ENCODE measurements at places on chromosomes 13 and 19.
A peak's percentile ranks its signal among the peaks of the same experiment; 100 is the strongest.

DNA sequence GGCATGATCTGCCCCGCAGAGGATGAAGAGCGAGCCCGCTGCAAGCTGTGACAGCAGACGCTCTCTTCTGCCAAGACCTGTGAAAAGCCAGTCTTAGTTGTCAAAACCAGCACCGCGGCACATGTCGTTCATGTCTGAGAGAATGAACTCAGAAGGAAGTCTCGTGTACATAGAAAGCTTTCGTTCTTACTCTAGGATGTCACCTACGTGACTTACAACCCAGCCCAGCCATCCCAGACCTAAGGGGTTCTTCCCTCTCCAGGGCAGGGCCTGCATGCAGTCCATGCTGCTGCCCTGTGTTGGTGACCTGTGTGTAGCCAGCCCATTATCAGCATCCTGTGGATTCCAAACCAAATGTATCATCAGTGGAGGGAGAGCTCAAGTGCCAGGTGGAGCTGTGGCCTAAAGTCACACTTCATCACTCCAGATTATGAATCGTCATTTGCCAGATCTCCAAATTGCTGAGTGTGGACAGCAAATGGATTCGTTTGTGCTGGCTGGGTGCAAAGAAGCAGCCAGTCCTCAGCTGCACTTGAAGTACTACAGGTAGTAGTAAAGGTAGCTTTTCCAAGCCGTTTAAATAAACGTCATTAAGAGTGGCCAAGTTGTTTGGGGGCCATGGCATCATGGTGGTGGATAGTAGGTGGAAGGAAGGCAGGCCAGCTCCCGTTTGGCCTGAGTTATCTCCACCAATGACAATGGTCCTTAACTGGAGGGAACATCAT lies 73.9 kb upstream of the GPR183 start:
- DNase-seq, result peak; percentile 74

DNA sequence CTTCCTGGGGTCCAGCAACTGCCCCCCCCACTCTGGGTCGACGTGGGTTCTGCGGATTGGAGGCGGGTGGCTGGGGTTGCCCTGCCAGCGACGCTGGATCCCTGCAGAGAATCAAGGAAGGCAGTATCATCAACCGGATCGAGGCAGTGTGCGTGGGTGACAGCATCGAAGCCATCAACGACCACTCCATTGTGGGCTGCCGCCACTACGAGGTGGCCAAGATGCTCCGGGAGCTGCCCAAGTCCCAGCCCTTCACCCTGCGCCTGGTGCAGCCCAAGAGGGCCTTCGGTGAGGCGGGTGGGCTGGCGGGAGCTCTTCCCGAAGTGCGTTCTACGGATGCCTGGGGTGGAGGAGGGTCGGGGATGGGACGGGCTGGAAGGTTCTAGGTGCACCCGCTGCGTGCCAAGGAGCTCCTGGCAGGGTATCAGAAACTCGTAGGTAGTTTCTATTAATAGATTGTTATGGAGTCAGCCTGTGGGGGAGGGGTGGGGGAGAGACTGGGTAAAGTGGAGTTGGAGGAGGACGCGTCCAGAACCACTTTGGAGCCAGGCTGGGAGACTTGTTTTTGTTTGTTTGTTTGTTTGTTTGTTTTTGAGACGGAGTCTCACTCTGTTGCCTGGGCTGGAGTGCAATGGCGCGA lies 1.5 kb downstream of the GIPC3 start:
- no peak for DNase-seq

DNA sequence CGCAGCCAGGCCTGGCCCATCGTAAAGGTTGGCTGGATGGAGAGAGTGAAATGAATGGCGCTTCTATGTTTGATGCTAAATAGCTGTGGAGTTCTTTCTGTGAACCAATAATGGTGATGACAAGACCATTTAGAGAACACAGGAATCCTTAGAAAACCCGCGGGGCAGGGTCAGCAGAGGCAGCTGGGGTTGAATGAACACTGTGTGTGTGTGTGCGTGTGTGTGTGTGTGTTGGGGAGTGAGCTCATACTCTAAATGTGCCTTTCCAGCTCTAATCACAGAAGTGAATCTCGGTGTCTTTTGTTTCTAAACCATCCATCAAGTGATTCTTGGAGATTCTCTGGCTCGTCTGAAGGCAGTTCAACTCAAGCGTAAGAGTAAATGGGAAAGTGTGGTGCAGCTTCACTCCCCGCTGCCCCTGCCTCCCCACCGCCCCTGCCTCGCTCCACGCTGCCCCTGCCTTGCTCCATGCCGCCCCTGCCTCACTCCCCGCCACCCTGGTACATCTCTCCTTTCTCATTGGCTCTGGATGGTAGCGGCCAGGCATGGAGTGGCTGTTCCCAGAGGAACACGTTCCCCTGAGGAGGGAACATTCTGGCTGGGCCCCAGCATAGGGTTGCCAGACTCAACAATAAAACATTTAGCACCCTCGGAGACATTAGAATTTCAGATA lies 21.2 kb downstream of the TMPRSS9 start:
- DNase-seq, result no peak

DNA sequence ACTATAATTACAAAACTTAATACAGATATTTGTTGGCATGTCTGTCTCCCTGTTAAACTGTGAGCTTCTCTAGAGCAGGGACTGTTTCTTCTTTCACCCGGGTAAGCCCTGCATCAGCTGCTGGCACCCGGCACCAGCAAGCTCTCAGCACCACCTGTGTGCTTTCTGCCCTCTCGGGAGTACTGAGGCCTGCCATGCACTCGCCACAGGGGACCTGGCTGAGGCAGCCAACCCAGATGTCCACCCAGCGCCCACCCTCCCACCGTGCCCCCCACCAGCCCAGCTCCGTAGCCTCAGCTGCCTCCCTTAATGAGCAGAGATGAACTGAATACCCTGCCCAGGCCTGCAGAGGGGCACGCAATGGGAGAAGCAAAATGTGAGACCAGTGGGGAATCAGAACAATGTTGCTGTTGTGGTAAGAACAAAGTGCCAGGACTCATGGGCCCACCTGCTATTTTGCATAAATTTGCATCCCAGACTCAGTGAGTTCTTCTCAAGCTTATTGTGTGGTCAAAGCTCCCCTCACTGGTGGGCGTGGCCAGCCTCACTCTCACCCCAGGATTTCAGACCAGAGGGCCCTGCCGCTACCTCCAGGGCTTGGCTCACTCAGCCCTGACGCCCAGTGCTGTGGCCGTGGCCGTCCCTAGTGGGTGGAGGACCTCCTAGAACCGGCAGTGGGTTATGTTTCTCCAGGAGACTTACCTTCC lies 14.6 kb upstream of the SERPINE3 start:
- no peak for DNase-seq

GRCh38 chr19:13060233-13060963 lies 42.3 kb downstream of the LYL1 start:
- DNase-seq, result no peak

GRCh38 chr13:34884366-34884765 lies 57.7 kb upstream of the NBEA start:
- DNase-seq, result no peak

- DNase-seq, result no peak
Observed at GRCh38 chr13:97621025-97621424, 187.1 kb downstream of the RAP2A start.

DNA sequence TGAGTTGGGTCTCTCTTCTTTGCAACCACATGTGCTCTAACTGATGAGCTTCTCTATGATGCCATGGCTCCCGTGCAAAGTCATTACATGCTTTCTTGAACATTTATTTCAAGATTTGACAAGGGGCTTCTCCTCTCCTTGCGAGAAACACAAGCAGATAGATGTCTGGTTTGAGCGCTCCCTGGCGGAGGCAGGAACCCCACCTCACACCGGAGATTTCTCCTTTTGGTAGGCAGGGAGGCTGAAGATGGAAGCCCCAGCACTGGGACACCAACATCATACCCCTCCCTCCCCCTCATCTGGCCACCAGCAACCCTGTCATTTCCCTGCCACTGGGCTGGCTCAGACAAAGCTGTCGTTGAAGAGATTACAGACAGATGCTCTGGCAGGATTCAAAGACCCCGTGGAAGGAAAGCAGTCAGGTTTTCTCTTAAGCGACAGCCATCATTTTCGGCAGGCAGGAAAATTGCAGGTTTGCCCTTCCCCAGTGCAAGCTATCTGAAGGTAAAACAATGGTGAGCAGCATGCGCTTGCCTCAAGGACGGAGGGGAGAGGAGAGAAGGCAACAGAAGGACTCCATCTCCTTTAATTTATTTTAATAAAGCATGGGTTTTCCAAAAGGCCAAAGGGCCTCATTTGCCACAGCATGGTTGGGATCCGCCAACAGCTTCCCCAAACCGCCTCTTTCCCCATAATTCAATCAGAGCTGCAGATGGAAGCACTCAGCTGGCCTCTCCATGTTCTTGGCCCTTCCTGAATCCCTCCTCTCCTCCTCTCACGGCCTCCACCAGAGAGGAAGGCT lies 344.1 kb upstream of the TSHZ3 start:
- DNase-seq, result no peak

GRCh38 chr13:113877149-113877990 lies 13.5 kb upstream of the GAS6 start:
- no peak for DNase-seq

DNA sequence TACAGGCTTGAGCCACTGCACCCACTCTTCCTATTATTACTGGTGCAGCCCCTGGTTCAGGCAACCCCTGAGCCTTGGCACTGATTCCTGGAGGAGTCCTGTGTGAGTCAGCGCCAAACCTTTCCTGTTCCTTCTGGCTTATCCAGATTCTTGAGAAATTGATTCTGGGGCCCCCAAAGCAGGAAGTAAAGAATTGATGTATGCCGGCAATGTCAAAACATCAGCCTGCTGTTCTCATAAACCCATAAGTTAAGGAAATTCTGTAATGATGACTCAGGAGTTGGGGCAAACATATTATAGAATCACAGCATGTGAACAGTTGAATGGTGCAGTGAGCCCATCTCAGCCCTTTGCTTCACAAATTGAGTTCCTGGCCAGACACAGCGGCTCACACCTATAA lies 1.4 kb upstream of the OR7G3 start:
- no peak for DNase-seq

- no peak for DNase-seq
Observed at GRCh38 chr13:20016649-20017364, 58.3 kb downstream of the ZMYM2 start.

DNA sequence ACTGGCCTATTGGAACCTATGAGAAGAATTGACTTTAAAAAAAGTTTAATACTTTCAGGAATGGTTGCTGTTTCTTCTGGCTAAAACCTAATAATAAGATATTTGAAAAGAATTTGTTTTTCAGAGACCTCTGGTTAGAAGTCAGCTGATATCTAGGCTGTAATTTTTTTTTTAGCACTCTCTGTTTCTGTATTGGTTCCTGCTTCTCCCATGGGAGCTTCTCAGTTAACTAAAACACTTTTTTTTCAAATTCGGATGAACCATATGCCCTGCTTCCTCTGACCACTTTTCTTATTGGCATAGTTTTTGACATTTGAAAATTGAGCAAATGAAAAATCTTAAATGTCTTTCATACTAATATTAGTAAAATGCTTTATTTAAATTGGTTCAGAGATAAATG lies 163.5 kb upstream of the SLC10A2 start:
- no peak for DNase-seq

GRCh38 chr13:113499936-113500335 lies 9.4 kb upstream of the DCUN1D2 start:
- no peak for DNase-seq

DNA sequence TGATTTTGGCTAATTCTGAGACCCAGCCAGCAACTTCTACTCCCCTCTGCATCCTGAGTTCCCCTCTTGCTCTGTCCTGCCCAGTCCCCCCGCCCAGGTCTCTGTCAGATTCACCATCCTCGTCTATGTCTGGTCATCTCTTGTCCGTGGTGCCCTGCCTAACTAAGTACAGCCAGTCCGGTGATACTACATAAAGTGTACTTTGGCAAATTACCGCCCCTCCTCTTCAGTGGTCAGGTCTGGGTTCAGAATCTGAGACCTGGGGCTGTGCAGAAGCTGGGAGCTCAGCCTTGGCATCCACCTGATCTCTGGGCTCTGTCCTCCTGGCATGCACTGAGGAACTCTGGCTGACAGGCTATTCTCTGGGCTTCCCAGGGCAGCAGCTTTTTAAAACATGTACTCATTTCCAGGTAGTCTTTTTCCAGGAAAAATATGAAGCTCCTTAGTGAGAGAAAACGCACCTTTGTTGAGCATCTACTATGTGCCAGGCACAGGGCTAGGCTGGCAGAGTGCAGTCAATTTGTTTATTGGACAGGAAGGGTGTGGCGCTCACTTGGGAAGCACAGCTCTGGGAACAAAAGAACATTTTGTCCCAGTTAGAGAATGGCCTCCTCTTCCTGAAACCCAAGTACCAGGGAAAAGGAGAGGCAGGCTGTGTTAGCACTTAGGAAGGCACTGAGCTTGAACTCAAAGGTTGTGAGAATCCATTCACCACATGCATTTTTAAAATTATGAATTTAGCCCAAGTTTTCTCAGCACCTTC lies 88.9 kb downstream of the TSHZ3 start:
- DNase-seq, result no peak

GRCh38 chr19:54268936-54269335 lies 11.9 kb upstream of the LILRB5 start:
- DNase-seq, result no peak

GRCh38 chr13:81140675-81141074 lies 799.7 kb upstream of the SPRY2 start:
- no peak for DNase-seq

DNA sequence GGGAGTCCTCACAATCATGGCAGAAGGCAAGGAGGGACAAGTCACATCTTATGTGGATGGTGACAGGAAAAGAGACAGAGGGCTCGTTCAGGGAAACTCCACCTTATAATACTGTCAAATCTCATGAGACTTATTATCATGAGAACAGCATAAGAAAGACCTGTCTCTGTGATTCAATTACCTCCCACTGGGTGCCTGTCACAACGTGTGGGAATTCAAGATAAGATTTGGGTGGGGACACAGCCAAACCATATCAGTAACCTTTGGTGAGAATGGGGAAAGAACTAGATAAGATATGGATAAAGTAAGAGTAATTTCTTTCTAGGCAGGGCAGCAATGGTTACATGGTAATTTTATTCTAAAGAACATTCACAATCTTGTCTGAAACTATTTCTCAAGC lies 344.9 kb upstream of the KLF12 start:
- no peak for DNase-seq

DNA sequence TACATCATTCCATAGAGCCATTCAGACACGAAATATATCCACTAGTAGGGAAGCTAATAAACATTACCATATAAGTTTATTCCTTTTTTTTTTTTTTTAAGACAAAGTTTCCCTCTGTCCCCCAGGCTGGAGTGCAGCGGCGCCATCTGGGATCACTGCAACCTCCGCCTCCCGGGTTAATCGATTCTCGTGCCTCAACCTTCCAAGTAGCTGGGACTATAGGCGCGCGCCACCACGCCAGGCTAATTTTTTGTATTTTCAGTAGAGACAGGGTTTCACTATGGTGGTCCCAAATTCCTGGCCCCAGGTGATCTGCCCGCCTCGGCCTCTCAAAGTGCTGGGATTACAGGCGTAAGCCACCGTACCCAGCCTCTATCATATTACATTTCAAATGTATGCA lies 612 bp upstream of the ZNF154 start:
- DNase-seq, result no peak

GRCh38 chr19:8224394-8225145 lies 15.4 kb downstream of the CERS4 start:
- no peak for DNase-seq

GRCh38 chr19:45472563-45473366 lies 5.0 kb downstream of the FOSB start:
- no peak for DNase-seq

- DNase-seq, result peak; percentile 45
Observed at GRCh38 chr19:44951179-44952159, 3.7 kb upstream of the CLPTM1 start.

- DNase-seq, result no peak
Observed at GRCh38 chr13:95902741-95903140, 150.5 kb downstream of the UGGT2 start.

GRCh38 chr13:50170447-50171037 lies 155.3 kb downstream of the KCNRG start:
- DNase-seq, result no peak

- DNase-seq, result no peak
Observed at GRCh38 chr19:3653865-3654513, 27.4 kb upstream of the CACTIN start.
